Fibroblast of pulmonary artery (primary cell): ENCODE measurements at places on chromosomes 16 and 17.

GRCh38 chr16:67883146-67883871 lies 1.4 kb upstream of the NRN1L start:
- no peak for DNase-seq

GRCh38 chr17:76869496-76870376 lies 1.5 kb downstream of the MGAT5B start:
- no peak for DNase-seq

DNA sequence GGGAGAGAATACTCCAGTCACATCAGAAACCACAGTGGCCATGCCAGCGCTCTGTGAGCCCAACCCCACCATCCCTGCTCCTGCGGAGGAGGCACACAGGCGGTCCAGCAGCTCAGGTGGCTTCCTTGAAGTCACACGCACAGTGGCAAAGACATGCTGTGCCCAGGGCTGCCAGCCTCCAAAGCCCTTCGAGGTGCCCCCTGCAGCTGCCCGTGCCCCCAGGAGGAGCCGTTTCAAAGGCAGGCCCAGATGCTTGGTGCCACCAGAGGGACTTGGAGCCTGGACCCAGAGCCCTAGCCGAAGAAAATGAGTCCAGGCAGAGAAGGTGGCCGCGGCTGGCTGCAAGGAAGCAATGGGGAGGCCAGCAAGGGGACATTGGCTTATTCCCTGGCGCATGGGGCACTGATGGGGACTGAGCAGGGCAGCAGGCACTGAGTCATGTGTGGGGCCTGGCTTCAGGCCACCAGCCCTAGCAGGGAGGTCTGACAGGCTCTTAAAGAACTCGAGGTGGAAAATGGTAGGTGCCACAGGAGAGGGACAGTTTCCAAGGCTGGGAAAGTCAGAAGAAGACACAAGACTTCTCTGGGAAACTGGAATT lies 17.2 kb upstream of the CACNG1 start:
- DNase-seq, result peak; percentile 1

DNA sequence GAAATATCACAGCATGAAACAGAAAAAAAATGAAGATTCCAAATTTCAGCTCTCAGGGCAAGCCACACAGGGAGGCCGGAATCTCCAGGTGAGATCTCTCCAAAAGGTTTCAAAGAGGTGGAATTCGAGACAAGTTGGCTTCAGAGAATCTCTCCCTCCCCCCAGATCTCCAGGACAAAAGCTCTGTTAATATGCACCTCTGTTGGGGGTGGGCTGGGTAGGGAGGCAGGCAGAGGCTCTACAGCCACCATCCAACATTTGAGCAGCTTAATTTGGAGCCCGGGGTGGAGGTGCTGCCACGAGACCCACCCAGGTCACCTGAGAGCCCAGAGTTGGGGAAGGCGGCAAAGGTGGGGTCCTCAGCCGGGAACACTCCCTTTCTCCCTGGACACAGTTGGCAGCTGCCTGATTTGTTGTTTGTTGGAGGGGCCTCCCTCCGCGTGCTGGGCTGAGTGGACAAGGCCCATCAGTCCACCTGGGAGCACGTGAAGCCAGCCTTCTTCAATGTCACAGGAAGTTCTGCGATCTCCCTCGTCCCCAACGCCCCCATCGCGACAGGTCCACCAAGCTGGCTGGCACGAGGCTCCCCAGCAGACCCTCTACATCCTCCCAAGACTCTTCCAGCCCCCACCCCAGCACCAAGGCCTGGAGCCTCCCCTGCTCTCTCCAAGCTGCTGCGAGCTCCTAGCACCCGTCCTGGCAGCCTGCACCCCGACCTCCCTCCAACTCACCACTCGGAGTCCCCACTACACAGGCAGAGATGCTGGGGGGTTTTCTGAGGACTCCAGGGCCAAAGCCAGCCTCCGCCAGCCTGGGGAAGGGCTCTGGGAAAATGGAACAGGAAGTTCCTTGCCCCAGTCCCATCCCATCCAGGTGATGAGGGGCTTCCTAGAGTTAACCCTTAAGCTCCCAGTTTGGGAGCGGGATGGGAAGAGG lies at the start of gene ZSCAN10:
Gene ZSCAN10 (minus strand): TSS at position 836 of the 936 bp plus-strand sequence. CDS start 6,357 bp downstream, outside the sequence.
- DNase-seq, result no peak

- peak; percentile 7 for DNase-seq
These were observed 16.5 kb downstream of the ZP2 start for GRCh38 chr16:21194771-21195301.

- DNase-seq, result no peak
These were observed 22.9 kb downstream of the PRR11 start for GRCh38 chr17:59178266-59178985.

DNA sequence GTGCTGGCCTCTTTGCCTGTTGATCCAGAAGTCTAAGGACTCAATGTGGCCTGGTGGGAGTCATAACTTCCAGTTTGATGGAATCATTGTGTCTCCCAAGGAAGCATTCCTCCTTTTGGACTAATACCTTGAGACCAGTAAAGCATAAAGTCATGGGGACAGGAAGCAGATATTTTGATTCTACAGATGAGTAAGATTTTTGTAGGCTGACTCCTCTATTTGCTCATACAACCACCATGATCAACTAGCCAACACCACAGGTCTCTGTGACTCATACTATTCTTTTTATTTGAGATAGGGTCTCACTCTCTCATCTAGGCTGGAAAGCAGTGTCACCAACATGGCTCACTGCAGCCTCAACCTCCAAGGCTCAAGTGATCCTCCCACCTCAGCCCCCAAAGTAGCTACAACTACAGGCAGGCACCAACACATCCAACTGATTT lies 6.2 kb downstream of the MT2A start:
- peak; percentile 47 for DNase-seq

- no peak for DNase-seq
These were observed 31.4 kb upstream of the HS3ST3B1 start for GRCh38 chr17:14269473-14269872.

DNA sequence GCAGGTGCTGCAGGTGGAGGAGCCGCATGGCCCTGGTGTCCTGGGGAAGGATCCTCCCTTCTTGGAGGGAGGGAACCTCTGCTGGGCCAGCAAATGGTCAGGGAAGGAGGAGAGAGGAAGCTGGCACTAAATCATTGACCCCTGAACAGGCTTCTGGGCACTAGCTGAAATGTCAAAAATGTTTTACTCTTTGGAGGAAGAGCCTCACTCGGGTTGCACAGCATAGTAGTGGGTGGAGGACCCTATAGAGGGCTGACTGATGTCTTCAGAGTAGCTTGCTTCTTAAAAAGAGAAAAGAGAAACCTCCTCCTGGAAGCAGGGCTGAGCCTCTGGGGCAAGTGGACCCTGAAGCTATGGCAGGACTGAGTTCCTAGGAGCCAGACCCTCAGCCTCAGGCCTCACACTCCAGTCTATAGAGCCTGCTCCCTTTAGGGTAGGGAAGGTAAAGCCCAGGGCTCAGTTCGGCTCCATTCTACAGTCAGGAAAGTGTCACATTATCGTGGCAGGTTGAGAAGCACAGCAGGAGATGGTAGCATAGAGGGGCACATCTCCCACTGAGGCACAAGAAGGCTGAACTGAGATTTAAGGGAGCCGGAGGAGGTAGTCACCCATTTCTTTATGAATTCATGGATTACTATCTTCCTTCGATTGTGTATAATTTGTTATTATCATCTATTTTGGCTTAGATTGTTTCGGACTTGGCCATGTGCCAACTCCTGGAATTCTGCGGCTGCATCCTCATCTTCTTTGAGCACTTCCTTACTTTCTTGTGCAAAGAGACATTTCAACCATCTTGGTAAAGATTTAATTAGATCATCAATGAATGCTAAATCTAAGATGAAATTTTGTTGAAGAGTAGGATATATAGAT lies 7.3 kb upstream of the CUEDC1 start:
- DNase-seq, result no peak

GRCh38 chr16:67226295-67226803 lies 581 bp upstream of the TMEM208 start:
- DNase-seq, result no peak

DNA sequence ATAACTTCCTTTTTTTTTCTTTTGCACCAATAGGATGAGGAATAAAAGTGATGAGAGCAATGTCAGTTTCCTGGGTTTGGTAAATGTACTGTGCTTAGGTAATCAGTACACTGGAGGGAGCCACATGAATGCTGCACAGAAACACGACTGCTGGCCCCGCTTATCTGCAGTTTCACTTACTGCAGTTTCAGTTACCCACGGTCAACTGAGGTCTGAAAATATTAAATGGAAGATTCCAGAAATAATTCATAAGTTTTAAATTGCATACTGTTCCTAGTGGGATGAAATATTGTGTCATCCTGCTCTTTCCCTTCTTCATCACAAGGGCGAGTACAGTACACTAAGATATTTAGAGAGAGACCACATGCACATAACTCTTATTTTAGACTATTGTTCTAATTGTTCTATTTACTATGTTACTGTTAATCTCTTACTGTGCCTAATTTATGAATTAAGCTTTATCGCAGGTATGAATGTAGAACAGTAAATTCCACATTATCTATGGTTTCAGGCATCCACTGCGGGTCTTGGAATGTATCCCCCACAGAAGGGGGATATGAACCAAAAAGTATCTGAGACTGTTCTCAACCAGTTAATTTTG lies 6.4 kb upstream of the LGALS3BP start:
- DNase-seq, result peak; percentile 81
